ENCODE measurements at places on chromosomes 5 and 9.

- no peak for DNase-seq
These were observed 5.0 kb downstream of the NCBP1 start for GRCh38 chr9:97638666-97639065.

GRCh38 chr9:113152699-113153098, 1.9 kb downstream of the SLC31A2 start:
- DNase-seq: no peak

DNA sequence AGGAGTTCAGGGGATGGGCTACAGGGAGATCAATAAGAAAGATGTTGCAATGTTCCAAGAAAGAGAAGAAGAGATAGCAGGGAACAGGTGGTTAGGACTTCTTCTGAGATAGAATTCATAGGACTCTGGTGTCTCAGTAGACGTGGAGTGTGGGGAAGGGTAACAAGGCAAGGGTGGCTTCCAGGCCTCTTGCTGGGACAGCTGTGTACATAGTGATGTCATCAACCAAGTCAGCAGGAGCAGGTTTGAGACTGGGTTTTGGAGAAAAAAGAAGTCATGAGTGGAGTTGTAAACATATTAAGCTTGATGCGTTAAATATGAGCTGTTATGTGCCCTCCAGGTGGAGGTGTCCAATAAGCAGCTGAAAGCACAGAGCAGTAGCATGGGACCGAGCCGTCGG, 211.8 kb upstream of the RASEF start:
- no peak for DNase-seq

- DNase-seq: no peak
These were observed 11.8 kb downstream of the IL6ST start for GRCh38 chr5:55982957-55983381.

DNA sequence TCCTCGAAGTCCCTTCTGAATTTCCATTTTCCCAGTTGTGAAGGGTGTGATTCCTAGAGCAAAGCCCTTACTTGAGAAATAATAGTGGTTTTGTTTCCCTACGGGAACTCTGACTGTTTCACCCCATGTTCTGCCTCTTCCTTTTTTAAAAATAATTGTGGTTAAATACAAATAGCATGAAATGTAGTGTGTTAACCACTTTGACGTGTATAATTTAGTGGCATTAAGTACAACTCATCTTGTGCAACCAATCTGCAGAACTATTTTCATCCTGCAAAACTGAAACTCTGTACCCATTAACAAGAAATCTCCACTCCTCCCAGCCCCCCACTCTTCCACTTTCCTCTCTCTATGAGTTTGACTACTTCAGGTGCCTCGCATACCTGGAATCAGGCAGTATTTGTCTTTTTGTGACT, 35.6 kb upstream of the HAND1 start:
- no peak for DNase-seq

DNA sequence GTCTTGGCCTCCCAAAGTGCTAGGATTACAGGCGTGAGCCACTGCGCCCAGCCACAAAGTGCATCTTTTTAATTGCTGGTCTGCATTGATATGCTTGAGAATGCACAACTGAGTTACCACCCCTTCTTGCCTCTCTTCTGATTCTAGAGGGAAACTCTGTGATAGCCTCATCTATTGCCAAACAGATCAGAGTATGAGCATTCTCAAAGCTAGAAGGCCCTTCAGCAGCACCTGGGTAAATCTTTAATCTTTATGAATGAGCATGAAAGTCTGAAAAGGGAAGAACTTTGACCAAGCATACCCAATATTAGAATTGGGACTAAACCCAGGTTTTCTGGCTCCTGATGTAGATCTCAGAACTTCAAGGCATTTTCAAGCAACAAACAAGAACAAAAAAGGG, 298.3 kb upstream of the TNC start:
- DNase-seq: no peak

DNA sequence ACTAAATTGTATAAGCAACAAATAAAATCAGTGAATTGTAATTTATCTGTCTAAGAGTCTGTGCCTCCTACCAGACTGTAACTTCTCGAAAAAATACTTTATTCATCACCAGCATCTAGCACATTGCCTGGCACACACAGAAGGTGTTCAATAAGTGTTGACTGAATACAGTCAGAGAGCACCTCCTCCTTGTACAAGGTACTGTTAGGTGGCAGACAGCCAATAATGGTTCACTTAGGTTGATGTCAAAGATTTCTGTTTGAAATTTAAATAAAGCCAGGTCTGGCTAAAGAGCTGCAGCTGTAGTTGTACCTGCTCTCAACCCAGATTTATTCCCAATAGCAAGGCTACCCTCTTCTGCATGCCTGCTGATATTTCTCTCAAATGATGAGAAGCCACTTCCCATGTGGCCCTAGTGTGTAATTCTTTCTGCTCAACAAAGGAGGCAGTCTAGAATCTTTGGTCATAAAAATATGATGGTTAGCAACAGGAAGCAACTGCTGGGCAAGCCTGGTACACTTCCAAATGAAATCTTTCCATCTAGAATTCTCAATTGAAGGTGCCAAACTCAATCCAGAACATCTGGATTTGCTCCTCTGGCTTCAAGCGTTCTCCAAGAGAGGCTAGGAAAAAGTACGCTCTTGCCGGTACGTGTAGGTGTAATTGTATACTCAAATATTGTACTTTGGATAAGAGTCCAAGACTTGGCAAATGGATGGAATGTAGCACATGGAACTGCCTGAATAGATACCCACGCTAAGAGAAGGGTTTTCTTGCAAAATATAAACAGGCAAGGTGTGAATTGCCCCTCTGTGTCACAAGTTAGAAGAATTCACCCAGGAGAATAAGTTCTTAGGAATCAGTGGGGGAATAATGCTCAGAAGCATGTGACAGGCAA, 95.6 kb downstream of the NR6A1 start:
- DNase-seq: no peak

DNA sequence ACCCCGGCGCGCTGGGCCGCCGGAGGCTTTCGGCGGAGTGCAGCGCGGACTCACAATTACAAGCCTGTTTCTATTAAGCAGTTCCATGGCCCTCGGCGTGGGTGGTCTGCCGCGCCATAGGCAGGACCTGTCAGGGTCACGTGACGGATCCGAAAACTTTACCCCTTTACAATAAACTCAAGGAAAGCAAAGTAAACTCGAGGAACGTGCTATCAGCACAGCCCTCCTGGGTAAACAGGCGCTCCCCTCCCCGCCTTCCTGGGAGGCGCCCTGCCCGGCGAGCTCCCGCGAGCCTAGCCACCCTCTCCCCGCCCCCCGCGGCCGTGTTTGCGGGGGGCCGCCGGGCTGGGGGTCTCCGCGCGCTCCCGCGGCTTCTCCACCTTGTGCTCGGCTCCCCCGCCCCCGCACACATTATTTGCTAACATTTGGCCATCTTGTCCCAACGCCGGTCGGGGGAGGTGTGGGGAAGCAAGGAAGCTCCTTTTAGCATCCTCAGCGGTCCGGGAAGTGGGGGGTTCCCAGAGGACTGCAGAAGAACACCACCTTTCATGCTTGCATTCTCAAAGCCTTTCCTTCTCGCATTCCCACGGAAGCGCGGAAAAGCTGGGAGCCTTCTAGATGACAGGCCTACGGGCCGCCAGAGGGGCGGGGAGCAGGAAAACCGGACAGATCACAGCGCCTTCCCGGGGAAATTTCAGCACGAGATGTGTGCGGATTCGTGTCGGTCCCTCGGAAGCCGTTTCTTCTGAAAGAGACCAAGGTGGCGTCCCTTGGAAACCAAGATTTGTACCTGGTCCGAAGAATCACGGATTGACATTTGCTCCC, at the start of gene PTCH1:
Gene PTCH1, minus strand, starts transcription at position 238 of the 825 bp plus-strand sequence.
- DNase-seq: no peak

- DNase-seq: no peak
These were observed 21.7 kb upstream of the LCP2 start for GRCh38 chr5:170319301-170319700.

GRCh38 chr9:15786616-15787015, 233.8 kb downstream of the CCDC171 start:
- no peak for DNase-seq

- no peak for DNase-seq
These were observed 33.8 kb downstream of the CAPSL start for GRCh38 chr5:35904443-35905132.

GRCh38 chr9:27117489-27118135, 8.6 kb downstream of the TEK start:
- DNase-seq: no peak

DNA sequence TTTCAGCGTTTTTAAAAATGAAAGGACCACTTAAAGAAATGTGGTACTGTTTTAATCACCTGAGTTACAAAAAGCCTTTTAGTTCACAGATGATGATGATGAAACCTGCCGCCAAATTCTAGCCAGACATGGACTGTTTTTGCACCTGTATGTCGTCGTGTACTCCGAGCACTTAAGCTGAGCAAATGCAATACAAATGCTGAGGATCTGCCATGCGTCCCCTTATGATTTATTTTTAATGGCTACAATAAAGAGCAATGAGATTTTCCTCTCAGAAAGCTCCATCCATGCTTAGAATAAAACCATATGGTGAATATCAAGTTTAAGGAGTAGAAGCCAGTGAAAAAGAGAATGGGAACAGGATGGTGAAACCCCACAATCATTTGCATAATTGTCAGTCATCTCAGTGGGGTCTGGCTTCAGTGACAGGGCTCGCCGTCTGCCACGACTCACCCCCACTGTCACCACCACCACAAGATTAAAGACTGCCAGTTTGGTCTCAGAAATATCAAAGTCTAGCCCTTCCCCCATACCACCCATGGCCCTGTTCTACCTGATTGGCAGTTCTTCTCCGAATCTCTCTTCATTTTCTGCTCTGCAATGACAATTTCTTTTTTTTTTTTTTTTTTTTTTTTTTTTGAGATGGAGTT, 159.9 kb downstream of the GOLPH3 start:
- DNase-seq: no peak

- DNase-seq: no peak
These were observed 3.0 kb downstream of the GDNF start for GRCh38 chr5:37836592-37837413.

GRCh38 chr9:35340046-35340445, 149.9 kb upstream of the RUSC2 start:
- DNase-seq: no peak

GRCh38 chr5:156883316-156883875, 33.3 kb downstream of the PPP1R2B start:
- no peak for DNase-seq

DNA sequence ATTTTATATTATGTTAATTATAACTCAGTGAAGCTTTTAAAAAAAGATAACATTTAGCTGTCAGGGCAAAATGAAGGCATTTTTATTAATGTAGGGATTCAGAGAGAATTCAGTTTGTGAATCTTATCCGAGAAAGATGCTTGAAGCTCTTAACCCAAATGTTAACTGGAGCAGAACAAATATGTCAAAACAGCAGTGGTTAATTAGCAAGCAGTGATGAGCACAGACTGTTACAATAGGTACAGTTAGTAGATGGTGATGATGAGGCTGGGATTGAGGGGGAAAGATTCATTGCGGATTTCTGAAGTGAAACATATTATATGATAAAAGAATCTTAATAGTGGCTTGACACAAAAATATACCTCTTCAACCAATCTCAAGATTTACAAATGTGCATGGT, 356.7 kb downstream of the DIRAS2 start:
- DNase-seq: no peak

DNA sequence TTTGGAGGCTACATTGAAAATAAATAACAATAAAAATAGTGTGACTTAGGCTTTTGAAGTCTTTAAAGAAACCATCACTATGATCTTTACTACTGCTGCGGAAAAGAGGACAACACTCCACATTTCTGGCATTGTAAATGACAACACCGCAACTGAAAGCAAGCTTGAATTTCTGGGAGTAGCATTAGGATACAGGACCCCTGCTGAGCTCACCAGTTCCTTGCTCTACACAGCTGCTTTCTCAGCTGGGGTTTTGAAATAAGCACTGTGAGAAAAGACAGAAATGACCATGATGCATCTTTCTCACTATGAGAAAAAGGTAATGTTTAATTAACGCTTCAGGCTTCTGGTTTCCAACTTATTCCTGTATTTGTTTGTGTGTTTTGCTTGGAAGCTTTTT, 168.0 kb downstream of the TAF11L14 start:
- no peak for DNase-seq

DNA sequence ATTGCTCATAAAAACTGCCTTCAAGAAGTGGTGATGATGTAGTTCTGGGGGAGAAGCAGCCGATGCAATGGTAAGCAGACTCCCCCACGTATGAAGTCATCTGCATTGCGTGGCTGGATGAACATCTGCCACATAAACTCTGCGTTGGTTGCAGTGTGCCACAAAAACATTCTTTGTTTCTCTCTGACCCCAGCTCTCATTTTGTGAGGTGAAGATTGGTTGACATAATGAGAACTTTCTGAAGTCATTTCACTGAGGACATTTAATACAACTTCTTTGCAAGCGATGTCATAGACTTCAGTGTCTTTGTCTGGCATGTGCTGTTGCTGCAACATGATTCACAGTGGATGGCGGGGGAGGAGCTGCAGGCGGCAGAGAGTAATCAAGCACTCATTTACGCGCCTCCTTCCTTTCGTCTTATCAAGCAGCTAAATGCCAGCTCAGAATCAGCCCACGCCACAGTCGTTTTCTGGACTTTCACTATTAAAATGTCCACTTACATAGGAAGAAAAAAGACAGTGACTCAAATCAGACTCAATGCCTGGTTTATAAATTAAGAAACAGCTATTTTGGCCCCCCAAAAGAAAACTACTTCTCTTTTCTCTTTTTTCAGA, 91.5 kb upstream of the NFIL3 start:
- no peak for DNase-seq

- DNase-seq: no peak
These were observed 6.8 kb downstream of the SLC36A1 start for GRCh38 chr5:151454166-151454565.

- no peak for DNase-seq
These were observed 31.1 kb downstream of the FBXW11 start for GRCh38 chr5:171975262-171975876.
